AML-193 (cell line): ENCODE measurements at places on chromosomes 5 and 9.

DNA sequence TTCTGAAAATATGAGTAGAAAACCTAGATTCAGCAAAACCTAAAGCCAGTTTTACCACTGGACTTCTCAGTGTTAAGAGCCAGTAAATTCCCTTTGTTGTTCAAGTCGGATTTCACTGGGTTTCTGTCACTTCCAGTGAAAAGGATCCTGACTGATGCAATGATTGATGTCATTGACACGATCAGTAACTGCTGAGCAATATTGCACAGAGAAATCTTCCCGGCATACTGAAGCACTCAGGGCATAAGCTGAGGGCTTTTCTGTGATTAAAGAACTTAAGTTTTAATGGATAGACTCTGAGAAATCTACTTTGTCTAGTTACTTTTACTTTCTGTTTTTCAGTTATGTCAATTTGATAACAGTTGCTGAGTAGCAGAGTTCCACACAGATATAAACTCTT is 61.9 kb downstream of the DENND1A start:
- no peak for DNase-seq

DNA sequence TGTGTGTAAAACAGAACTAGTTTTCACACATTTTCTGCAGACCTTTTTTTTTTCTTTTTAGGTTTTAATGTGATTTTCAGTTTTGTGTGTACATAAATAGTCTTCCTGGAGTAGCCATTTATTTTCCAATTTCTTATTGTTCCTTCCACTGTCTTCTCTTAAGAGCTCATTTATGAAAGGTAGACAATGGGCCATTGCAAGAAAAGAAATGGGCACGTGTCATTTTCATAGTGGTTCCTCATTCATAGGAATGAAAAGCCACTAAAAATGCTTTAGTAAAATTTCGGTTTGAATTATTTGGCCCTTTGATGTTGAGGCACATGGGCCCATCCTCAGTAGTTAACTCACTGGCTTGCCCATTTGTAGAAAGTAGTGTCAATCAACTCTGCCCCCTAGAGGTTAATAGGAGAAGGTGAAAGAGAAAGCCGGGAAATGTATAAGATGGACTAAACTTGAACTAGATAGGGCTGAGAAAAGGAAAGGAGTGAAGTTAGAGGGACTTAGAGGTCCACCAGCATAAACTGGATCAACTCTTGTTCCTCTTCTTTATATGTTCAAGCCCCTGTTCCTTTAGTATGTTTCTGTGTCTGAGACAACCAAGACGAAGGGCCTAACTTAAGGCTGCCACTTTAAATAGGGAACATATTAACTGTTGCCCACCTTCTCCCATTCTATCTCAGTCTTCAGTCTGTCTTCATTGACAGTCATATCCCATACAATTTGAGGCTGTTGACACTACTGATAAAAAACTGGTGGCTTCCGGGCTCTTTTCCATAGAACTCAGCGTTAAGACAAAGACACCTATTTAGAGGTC is 72.6 kb downstream of the SMARCA2 start:
- DNase-seq = peak; percentile 53

- no peak for DNase-seq
These were observed 24.8 kb downstream of the TGFBI start for GRCh38 chr5:136053336-136054141.

GRCh38 chr9:3826178-3826577 is 300.4 kb upstream of the RFX3 start:
- DNase-seq = no peak

- DNase-seq = no peak
These were observed 95.9 kb upstream of the SLC25A48 start for GRCh38 chr5:135738564-135738875.
